Stimulated activated effector memory CD8-positive, alpha-beta T cell treated with anti-CD3 and anti-CD28 coated beads, Interleukin-12 subunit alpha, Interleukin-12 subunit beta, amount 100 ng/mL, for 72 hours (primary cell): ENCODE measurements at places on chromosomes 3 and 15.

- DNase-seq = no peak
These were observed 101.2 kb downstream of the WDR72 start for GRCh38 chr15:53658255-53658654.

GRCh38 chr3:18049096-18049495 is 306.7 kb upstream of the TBC1D5 start:
- no peak for DNase-seq

- DNase-seq = no peak
These were observed 28.7 kb upstream of the PLOD2 start for GRCh38 chr3:146189519-146190173.

DNA sequence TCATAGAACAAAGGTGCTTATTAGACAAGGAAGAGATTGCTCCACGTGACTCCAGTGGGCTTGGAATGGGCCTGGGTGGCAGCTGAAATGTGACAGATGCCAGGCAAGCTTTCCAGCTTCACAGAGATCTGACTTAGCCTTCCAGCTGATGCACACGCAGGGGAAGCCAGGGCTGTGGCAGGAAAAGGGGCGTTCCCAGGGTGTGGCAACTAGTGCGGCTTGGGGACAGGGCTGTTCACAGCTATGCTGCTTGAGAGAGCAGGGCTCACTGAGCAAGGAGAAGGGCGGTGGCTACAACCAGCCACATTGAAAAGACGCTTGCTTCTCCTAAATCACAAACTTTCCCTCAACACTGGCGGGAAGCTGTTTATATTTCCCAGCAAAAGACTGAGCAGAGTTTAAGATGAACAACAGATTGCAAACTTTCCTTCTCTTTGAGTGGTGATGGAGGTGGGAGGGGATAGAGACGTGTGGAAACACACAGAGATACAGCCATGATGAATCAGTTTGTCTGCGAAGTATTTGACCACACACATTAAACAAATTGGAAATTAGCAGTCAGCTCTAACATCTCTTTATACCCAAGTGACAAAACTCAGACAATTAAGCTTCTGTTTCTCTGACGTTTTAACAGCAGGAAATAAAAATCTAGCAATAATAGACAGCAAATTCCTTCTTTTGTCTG is 127.5 kb downstream of the BDH1 start:
- peak; percentile 56 for DNase-seq

GRCh38 chr3:7272203-7272602 is 411.3 kb downstream of the GRM7 start:
- no peak for DNase-seq

DNA sequence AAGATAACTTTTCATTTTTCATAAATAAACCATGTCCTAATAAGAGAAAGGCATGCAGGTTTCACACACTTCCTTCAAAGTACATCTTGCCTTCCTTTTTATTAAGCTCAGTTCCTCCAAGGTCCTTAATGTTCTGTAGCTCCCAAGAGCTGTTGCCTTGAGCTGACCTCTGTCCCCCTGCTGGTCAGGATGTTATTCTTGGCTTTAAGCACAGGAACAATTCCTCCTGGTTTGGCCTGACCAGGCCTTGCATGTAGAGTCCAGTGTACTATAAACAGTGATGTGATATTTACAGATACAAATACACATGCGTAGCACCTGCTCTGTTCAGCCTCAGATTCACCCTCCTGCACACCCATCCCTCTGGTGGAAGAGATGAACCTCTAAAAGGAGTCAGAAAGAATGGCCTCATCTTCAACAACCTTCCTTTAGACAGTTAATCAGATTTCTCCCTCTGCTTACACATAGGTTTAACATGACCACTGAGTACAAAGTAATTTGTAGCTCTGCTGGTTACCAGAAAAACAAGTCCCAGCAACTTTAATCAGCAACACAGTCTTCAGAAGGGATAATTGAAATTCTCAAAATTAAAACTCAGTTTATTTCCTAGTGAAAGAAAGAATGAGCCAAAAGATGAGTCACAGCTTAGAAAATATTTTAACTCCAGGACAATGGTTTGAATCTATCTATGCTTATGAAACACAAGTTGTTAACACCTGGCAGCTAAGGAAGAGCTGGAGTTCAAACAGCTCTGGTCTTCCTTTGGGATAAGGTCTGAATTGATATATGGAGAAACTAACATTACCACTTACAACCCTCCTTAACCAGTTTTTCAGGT is 46.5 kb downstream of the PTPN9 start:
- no peak for DNase-seq

DNA sequence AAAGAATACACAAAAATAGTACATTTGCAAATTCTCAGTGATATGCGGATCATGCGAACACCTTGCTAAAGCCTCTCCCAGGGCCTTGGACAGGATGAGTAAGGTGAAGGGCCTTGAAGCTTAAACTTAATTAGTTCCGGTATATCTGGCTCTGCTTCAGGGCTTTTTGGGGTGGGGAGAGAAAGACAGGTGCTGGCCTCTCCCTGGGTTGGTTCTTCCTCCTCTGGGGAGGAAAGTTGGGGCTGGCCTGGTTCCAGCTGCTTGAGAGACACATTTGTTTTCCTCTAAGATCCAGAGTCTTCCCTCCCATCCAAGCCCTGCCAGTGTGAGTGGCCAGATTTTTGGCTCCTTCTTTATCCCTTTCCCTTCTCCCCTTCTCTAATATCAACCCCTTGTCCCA is 64.7 kb upstream of the EPHB3 start:
- DNase-seq = no peak
